SK-MEL-5 (cell line): ENCODE measurements at places on chromosomes 11 and 22. TPM values are rescaled to one million over a fixed set of nuclear protein-coding genes. Genes with fewer than 3 reads are reported as not detected.

GRCh38 chr11:15115686-15116085 lies 963 bp downstream of the INSC start:
- no peak for DNase-seq

DNA sequence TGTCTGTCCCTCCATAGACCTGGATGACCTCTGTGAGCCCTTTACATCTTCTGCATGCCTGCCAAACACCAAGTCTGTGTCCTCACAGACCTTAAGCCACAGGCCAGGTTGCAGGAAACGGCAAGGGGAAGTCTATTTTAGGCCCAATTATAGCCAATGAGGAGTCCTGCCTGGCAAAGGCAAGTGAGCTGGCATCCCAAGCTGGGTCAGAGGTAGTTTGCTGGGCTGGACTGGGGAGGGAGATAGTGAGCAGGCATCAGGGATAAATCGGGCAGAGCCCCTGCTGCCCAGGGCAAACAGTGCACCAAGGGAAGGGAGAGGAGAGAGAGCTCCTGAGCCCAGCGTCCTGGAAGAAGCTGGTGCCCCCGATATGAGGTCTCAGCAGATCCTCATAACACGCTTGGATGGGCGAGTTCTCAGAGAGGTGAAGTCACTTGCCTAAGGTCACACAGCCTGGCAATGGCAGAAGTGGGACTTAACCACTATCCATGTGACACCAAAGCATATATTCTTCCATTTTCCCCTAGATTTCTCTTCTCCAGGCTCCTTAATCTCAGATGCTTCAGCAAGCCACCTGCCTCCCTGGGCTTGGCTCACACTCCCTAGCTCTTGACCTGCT lies 3.7 kb upstream of the RELT start:
- DNase-seq = peak; percentile 80

Gene SMTNL1
- not detected in 2 replicates for total RNA-seq

DNA sequence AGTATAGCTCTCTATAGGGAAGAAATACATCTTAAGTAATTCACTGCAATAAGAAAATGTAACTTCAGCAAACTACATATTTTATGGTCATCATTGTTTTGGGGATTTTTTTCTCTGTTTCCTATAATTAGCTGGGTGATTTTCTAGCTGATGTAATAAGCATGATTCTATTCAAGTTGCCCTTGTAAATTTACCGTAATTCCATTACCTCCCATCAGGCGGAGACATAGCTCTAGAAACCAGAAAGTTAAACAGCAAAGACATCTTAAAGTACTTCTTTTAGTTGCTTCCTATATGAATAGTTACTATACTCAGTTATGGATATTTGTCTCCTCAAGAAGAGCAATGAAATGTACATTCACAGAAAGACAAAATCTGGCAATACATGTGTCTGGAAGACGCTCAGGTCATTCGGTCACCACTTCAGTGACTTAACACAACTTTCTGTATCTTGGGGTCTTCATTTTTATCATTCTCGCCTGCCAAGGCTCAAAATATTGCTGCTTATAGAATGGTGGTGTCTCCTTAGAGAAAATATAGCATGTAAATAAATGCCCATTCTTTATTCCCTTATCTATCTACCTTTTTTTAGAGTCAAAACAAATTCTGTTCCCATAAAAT lies 239.9 kb upstream of the ZC3H12C start:
- DNase-seq = peak; percentile 72

- no peak for DNase-seq
Observed at GRCh38 chr11:28675183-28675582, 567.0 kb downstream of the METTL15 start.

DNA sequence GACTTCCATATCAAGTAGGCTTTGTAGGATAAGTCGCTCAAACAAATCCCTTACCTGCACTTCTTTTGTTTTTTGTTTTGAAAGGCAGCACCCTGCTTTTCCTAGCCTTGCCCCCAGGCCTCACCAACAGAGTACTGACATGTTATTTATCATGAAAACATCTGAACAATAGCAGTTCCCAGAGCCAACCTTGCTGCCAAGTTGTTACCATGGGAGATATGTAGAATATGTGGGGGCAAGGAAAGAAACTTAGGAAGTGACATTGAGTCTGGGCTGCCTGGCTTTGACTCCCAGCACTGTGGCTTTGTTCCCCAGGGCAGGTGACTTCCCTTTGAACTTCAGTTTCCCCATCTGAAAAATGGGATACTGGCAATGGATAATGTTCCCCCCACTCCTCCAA lies 53.4 kb upstream of the CRYBB3 start:
- no peak for DNase-seq
